ENCODE measurements at places on chromosomes 3 and 15.

- no peak for DNase-seq
Measured at GRCh38 chr3:46926447-46926846, 48.9 kb downstream of the PTH1R start.

DNA sequence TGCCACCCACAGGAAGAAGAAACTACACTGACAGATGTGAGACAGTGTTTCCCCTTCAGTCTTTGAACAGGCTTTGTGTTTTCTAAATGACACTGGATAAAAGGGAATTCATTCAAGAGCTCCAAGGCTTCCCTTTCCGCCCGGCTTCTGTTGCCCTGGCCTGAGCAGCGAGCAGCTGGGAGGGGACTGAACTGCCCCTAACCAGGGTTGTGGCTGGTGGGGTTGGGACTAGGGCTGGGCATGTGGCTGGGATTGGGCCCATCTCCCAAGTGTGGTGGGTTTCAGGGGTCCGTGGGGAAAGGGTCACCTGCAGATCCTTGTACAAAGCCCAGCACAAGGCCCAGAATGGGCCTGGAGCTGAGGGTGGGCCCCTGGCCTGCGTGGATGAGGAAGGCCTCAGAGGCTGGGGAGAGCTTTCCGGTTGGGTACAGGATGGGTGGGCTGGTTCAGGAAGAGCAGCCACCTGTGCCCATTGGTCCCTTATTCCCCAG is 10.4 kb downstream of the VILL start:
- DNase-seq, result no peak

- DNase-seq, result no peak
Measured at GRCh38 chr3:105970283-105970682, 101.5 kb upstream of the CBLB start.

GRCh38 chr3:155647206-155647605 is 97.7 kb downstream of the PLCH1 start:
- no peak for DNase-seq

GRCh38 chr3:78834910-78835309 is 932.9 kb downstream of the ROBO1 start:
- no peak for DNase-seq

GRCh38 chr3:78183906-78184599 is 1144.2 kb downstream of the ROBO2 start:
- DNase-seq, result no peak

DNA sequence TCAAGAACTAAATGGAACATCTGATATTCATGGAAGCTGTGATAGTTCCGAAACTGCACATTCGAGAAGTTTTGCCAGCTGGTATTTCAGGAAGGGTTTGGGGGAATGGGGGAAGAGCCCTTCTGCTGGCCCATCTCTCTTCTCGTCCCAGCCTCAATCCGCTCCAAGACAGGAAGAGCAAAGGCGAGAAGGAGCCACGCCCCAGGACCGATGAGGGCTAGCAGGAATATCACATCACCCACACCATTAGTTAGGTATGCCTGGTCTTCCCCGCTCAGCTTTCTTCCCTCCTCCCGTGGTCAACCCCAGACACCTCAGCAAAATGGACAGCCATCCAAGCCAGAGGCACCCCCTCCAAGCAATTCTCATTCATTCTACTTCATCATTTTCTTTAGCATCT is 14.9 kb upstream of the PCSK6 start:
- DNase-seq, result no peak

DNA sequence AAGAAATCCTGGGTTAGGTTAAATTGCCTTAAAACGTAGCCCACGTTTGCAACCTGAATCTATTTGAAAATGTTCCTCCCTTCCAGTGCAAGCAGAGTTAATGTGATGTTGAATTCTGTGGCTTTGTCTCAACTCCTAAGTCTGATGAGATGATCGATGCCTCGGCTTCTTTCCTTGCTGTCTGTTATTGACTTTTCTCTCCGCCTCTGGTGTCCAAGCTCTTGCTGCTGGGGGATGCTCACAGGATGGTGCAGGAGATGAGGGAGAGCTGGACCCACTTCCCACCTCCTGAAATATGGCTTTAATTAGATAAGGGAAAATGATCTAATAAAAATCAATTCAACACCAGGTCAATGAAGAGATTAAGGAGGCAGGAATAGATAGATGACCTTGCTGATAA is 407.9 kb upstream of the RGMA start:
- DNase-seq, result no peak

DNA sequence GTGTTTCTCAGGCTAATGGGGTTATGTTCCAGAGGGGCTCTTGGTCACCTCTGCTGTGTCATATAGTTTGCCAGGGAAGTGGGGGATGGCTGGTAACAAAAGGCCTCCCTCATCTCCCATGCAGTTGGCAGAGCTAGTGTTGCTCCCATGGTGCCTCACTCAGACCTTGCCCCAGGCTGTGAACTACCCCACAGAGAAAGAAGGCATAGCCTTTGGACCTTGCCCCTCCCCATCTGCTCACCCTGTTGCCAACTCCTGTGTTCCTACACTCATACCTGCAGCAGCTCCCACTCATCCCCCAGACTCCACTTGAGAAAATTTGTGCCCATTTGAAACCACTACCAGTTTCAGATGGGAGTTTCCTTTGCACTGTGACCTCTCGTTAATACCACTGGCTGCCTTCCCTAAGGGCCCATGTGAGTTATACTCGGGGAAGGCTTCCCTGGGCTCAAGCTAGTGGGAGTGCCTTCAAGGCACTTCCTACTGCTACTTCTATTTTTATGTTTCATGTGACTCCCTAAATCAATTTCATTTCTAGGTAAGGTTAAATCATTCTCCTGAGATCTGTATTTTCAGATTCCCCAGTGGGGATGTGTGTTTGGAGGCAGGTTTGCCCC is 25.3 kb upstream of the COPB2 start:
- no peak for DNase-seq

GRCh38 chr15:64279131-64279530 is 76.8 kb downstream of the CSNK1G1 start:
- no peak for DNase-seq

DNA sequence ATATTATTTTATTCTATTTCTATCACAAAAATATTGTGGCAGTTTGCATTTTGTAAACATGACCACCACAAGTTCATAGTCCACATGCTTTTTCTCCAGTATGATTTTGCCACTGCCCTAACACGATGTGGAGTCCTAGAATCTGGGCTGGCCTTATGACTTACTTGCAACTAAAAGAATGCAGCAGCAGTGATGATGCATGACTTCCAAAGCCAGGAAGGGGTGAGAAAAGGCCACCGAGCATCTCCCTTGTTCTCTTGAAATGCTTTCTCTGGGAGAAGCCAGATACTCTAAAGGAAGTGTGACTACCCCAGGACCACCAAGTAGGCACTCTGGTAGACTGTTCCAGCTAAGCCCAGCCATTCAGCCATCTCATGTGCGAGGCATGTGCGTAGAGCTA is 191.6 kb upstream of the MRPL3 start:
- no peak for DNase-seq

DNA sequence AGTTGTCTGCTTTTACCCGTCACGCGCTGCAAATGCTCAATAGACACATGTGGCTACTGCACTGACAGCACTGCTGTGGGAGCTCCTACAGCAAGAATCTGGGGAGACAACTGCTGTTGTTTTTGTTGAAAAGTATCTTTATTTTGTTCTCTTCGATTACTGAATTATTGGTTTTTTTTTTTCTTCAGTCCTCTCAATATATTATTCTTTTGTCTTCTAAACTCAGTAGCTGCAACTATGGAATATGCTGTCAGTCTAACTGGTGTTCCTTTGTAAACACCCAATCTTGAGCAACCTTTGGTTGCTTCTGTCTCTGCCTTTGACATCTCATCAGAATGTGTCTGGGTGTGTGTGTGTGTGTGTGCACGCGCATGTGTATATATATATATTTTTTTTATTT is 12.6 kb downstream of the DCP1A start:
- no peak for DNase-seq

DNA sequence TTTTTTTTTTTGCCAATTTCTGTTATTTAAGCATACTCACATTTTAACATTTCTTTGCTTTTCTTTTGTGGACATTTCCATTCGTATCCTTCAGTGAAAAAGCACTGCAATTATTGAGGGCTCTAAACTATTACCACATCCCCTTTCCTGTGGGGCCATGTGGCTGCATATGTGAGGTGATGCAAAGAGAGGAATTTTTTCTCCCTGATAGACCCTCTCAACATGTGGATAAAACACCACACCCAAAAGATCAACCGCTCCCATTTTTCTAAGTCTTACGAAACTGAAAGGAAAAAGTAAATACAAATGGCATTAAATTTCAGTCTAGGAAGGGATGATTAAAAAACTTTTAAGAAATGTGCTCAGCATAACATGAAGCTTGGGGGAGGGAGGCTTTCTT is 68.8 kb downstream of the DNAJC13 start:
- DNase-seq, result no peak

DNA sequence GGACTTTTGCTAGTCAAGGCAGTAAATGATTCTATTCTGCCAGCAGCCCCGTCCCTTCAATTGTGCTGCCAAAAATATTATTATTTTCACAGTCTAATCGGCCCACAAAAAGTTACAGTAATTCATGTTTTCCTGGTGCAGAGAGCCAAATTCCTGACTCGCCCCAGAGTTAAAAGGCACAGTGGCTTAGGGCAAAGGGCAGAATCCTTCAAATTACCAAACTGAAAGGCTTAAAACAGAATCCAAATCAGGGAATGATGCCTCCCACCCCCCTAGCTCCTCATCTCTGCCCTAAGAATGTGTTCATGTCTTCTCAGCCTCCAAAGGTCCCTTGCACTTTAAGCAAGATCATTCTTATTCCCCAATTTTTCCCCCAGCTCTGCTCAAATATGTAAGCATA is 477.8 kb upstream of the PROK2 start:
- no peak for DNase-seq

DNA sequence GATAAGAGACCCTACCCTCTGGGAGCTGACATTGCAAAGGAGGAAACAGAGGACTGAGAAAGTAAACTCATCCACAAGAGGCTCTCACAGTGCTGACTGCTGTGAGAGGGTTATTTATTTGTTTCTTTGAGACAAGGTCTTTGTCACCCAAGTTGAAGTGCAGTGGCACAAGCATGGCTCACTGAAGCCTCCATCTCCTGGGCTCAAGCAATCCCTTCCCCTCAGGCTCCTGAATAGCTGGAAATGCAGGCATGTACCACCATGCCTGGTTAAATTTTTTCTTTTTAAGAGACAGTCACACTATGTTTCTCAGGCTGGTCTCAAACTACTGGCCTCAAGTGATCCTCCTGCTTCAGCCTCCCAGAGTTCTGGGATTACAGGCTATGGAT is 52.8 kb downstream of the FBLN2 start:
- DNase-seq, result no peak

DNA sequence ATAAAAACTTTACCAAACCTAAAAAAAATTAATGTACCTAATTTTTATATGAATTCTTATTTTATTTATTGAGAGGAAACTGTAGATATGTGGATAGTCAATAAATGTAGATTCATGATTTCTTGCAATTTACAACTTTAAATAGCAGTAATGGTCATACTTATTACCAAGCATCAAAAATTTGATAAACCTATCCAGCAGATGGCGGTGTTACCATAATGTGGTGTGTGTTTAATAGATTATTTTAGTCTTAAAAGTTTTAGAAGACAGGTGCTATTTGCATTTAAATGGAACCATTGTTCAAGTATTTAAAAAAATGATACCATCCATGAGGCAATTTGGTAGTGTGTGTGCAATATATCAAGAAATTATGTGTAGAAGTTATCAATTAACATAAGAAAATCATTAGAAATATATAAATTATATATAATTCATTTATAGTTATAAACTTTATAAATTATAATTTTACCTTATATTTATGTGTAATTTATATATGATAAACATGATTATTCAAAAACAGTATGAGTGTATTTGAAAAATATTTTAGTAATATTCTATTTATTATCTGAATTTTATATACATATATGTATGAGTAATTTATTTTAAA is 176.0 kb upstream of the BCHE start:
- DNase-seq, result no peak

DNA sequence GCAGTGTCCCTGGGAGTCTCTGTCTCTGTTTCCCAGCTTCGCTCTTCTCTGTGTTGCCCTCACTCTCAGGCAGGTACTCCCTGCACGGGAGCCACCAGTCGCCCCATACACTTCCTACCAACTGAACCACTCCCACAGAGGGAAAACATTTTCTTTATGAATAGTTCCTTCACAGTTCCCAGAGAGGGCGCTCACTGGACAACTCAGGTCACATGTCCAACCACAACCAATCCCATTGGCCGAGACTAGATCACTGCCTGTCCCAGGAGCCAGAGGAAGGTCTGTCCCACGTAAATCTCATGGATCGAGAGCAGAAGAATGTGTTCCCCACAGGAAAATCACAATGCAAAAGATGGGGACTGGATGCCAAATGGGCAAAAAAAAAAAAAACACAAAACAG is 26.1 kb downstream of the GRK7 start:
- DNase-seq, result no peak

- no peak for DNase-seq
Measured at GRCh38 chr3:184604615-184605290, 43.2 kb downstream of the EPHB3 start.

DNA sequence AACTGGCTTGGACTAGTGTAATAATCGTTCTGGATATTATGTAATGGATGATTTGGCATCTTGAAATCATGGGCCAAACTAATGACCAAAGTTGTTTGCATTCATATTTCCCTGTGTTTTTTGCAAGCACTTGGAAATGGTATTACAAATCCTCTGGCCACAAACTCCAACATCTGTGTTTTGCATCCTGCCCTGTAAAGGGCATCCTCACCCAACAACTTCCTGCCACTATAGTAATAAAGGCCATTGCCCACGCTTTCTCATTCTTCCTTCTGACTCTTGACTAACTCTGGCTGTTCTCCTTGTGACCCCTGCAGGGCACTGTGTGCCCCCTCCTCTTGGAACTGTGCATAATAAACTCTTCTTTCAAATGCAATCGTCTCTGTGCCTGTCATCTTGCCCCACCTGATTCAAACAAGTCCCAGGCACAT is 25.4 kb upstream of the PSMD6 start:
- no peak for DNase-seq

- no peak for DNase-seq
Measured at GRCh38 chr15:77778802-77779201, 146.1 kb upstream of the LINGO1 start.

DNA sequence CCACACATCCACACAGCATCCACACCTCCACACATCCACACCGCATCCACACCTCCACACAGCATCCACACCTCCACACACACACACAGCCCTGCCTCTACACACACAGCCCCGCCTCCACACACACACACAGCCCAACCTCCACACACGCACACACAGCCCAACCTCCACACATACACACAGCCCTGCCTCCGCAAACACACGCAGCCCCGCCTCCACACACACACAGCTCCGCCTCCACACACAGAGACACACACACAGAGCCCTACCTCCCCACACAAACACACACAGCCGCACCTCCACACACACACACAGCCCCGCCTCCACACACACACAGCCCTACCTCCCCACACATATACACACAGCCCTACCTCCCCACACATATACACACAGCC is 4.7 kb downstream of the MESP1 start:
- no peak for DNase-seq

DNA sequence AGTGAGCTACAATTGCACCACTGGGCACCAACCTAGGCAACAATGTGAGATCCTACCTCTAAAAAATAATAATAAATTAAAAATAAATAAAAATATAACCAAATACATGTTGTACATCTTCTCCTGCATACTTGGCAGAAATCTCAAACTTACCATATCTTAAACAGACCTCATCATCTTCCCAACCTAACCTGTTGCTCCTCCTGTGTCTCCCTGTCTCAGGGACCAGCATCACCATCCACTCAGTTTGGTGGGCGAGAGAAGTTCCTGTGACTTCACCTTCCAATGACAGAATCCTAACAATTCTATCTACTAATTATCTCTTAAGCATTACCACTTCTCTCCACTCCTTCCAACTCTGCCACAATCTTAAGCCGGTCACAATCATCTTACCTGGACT is 3.3 kb downstream of the PIK3R4 start:
- DNase-seq, result no peak

- no peak for DNase-seq
Measured at GRCh38 chr15:74712311-74712710, 13.0 kb downstream of the CYP1A1 start.

Measured in GM12891 (cell line).